ENCODE measurements at places on chromosomes 1 and 21.

- DNase-seq: no peak
These were observed 57.5 kb upstream of the IL12RB2 start for GRCh38 chr1:67250051-67250653.

GRCh38 chr1:116913941-116914340 is 4.2 kb downstream of the PTGFRN start:
- DNase-seq: no peak

GRCh38 chr1:156860113-156860627 is 495 bp upstream of the NTRK1 start:
- no peak for DNase-seq

DNA sequence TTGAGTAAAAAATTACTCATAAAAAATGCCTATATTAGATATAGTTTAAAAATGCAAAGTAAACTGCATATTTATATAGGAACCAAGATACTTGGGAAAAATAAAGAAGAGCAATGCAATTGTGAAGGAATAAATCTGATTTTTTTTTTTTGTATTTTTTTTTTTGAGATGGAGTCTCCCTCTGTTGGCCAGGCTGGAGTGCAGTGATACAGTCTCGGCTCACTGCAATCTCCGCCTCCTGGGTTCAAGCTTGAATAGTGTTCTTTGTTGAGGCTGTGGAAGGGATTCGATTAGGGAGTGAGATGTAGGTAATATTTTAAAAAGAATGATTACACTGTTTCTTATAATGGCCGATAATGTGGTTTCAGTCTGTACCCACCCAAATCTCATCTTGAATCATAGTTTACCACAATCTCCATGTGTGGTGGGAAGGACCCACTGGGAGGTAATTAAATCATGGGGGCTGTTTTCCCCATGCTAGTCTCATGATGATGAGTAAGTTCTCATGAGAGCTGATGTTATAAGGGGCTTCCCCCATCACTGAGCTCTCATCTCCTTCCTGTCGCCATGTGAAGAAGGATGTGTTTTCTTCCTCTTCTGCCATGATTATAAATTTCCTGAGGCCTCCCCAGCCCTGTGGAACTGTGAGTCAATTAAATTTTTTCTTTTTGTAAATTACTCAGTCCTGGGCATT is 1765.9 kb downstream of the PLA2G4A start:
- DNase-seq: no peak

DNA sequence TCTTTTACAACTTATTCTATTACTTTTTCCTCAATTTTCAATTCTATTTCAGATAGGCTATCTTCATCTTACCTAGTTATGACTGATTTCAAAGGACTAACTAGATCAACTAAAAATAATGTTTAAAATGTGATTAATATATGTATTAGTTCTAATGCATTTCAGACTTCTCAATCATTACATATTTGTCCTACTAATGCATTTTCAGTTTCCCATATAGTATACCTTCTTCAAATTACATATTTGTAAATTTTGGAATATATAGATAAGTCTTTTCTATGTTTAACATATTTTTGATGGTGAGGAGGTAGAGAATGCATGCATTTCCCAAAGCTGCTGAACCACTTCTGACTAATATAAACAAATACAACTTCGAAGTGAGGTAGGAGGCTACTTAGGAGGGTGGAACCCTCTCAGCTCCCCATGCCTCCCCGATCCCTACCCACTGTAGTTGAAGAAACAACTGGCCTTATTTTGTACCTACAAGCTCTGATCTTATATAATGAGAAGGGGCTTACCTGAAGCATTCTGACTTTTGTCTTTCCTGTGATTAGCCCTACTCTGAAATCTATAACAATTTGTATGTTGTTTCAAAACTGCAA is 1.7 kb downstream of the TRMT1L start:
- DNase-seq: no peak

All from retinal pigment epithelial cell (primary cell).